ENCODE measurements at places on chromosomes 11 and 22. TPM values are rescaled to one million over a fixed set of nuclear protein-coding genes. Genes with fewer than 3 reads are reported as not detected.

DNA sequence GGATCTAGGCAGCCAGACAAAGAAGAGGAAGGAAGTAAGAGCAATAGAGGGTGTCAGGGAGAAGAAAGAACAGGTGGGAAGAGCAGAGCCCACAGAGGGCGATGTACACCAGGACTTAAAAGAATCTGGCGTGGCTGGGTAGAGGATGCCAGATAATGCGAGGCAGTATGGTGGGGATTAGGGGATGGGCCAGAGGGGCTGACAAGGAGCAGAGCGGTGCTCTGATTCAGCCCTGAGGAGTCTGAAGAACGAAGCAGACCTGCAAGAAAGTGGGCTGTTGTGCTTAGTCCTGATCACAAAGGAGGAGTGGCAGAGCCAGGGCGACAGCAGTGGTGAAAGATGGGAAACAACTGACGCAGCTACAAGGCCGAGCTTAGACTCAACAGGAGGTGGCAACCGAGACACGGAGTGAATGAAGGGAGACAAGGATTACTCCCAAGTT is 163.7 kb downstream of the LARGE1 start:
- no peaks in the 10 kb centered on the region for H3K4me1 ChIP-seq
- H3K27ac ChIP-seq = no peak overlapping the region
- no peaks in the 10 kb centered on the region for H3K36me3 ChIP-seq
- H3K4me3 ChIP-seq = no peak overlapping the region
- no peak for DNase-seq

- H3K4me1 ChIP-seq = no peaks in the 10 kb centered on the region
- no peaks in the 10 kb centered on the region for H3K36me3 ChIP-seq
- no peak overlapping the region for H3K27ac ChIP-seq
- H3K4me3 ChIP-seq = no peak overlapping the region
Measured at GRCh38 chr11:126384449-126385070, 29.1 kb downstream of the ST3GAL4 start.

DNA sequence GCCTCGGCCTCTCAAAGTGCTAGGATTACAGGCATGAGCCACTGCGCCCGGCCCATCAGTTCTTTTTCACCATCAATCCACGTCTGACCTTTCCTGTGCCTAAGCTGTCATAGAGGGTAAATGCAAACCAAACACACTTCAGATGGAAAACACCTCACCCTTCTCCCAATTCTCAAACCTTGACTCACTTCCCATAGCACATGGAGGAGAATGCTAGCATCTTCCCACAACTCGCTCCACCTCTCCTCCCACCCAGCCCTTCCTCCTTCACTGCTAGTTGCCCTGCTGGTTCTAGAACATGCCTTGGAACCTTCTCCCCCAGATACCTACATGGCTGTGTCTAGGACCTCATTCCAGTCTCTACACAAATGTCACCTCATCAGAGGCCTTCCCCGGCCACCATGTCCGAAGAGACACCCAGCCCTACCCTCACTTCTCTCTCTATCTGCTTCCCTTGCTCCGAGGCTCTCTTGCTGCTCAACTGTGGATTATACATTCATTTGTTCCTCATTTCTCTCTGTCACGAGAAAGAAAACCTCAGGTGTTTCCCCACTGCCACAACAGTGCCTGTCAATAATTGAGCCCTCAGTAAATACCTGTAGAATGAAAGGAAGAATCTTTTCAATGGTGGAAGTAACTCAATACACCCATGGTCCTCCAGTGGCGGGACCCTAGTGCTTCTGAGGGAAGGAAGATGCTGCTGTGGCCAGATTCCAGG is 21.3 kb upstream of the NCF4 start:
- no peak overlapping the region for H3K27ac ChIP-seq
- H3K27me3 ChIP-seq = peaks cover 6% of the 10 kb centered on the region
- no peaks in the 10 kb centered on the region for H3K36me3 ChIP-seq
- no peaks in the 10 kb centered on the region for H3K4me1 ChIP-seq

- peaks cover 14% of the 10 kb centered on the region for H3K4me1 ChIP-seq
- H3K27ac ChIP-seq = no peak overlapping the region
- no peaks in the 10 kb centered on the region for H3K36me3 ChIP-seq
Measured at GRCh38 chr11:72635309-72635915, 38.8 kb downstream of the PDE2A start.

DNA sequence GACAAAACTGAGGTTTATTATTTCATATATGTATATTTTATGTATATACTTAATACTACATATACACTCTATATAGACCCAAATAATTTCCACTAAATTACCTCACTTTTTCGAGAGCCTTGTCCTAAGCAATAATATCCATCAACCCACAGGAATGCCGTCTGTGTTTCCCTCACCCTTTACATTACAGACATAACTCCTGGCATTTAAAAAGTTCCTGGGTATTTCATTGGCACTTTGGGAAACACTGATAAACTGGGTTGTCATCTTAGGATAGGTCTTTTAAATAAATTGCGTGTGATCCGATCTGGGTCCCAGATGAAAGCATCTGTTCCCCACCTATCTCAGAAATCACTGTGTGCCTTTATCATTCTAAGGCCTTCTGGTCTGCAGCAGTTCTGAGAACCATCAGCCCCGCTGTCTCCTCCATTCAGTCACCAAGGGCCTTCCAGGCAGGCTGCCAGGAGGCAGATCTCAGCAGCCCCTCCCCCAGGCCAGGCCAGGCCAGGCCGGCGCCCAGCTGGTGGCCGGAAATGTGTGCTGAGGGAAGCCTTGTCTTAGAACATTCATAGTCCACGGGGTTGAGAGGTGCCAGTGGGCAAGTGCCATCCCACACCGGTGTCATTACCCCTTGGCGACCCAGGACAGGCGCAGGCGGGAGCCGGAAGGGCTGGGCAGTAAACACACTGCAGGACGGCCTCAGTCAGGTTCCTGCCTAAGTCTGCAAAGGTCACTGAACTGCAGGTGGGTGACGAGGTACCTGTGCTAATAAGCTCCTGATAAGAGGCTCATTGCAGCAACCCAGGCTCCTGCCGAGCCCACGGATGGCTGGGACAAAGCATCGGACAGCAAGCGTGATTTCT is 3.3 kb downstream of the FGF19 start:
- no peaks in the 10 kb centered on the region for H3K36me3 ChIP-seq
- peak; percentile 25 for DNase-seq
- no peak overlapping the region for H3K4me3 ChIP-seq
- no peak overlapping the region for H3K27ac ChIP-seq
- H3K27me3 ChIP-seq = peaks cover 35% of the 10 kb centered on the region

DNA sequence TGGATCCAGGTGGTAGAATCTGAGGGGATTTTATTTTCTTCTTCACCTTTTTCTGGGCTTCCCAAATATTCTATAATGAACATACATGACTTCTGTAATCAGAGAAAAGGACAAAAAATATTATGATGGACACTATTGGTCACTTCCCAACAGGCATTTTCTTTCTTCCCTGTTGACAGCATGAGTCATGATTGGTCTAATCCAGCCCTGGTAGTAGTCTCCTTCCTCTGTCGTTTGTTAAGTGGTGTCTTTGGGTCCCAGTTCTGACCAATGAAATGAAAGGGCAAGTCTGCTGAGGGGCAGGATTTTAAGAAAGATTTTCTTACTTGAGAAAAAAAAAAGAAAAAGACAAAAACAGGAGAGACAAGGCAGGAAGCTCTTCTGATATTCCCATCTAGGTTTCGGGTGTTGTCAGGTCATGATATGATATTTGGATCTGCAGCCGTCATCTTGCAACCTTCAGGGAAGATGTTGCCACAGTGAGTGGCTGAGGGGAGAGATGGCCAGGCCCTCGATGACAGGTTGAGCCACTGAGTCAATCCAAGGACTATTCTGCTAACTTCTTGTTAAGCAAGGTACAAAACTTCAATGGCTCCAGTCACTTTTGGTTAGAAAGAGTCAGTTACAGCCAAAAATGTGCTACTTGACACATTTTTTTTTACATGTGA is 23.3 kb upstream of the PLEKHB1 start:
- no peak for DNase-seq
- H3K4me3 ChIP-seq = no peak overlapping the region
- H3K36me3 ChIP-seq = no peaks in the 10 kb centered on the region
- H3K27me3 ChIP-seq = peaks cover 12% of the 10 kb centered on the region
- peaks cover 3% of the 10 kb centered on the region for H3K4me1 ChIP-seq
- no peak overlapping the region for H3K27ac ChIP-seq

DNA sequence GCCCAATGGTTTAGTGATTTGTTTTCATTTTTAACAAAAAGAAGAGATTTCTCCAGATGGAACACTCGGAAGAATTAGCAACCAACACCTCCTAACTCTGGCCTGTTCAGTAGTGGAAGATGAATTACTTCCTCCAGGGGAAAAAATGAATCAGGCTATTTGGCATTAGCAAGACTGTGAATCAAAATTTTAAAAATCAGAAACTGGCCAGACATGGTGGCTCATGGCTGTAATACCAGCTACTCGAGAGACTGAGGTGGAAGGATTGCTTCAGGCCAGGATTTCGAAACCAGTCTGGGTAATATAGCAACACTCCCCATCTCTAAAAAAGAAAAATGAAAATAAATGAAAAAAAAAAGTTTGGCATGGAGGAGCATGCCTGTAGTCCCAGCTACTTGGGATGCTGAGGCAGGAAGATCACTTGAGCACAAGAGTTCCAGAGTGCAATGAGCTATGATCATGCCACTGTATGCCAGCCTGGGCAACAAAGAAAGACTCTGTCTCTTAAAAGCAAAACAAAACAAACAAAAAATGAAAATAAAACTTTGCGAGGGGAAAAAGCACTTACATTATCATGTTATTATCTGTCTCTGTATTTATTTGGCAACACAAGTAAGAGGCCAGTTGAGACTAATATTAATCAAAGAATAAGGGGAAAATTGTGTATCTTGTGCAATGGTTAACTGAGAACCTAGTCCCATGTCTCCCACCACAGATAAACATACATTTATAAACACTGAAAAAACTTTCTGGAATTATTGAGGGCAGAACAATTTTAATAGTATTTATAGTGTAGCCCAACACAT is 796.3 kb upstream of the ANO3 start:
- H3K36me3 ChIP-seq = no peaks in the 10 kb centered on the region
- H3K4me3 ChIP-seq = no peak overlapping the region
- DNase-seq = peak; percentile 0
- no peaks in the 10 kb centered on the region for H3K4me1 ChIP-seq

DNA sequence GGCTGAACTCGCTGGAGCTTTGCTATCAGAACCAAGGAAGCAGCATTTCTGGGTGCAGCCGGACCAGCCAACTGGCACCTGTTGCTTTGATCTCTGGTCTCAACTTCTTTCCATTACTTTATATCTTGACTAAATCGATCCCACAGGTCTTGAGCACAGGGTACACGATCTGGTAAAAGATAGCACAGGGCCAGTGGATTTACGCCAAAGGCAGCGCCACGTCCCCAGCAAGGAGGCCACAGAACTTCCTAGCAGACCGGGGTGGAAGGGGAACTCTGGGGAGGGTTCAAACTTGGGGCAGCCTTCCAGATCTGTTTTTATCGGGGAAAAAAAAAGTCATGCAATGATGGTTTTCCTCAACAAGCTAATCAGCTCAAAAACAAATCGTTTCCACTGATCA is 14.0 kb downstream of the VPS37C start:
- H3K36me3 ChIP-seq = no peaks in the 10 kb centered on the region
- no peak overlapping the region for H3K4me3 ChIP-seq
- peaks cover 1% of the 10 kb centered on the region for H3K4me1 ChIP-seq
- H3K27ac ChIP-seq = no peak overlapping the region

GRCh38 chr11:114826910-114827442 is 148.6 kb downstream of the NXPE2 start:
- H3K4me1 ChIP-seq = no peaks in the 10 kb centered on the region
- DNase-seq = no peak
- no peaks in the 10 kb centered on the region for H3K36me3 ChIP-seq
- H3K27ac ChIP-seq = no peak overlapping the region

- no peaks in the 10 kb centered on the region for H3K27me3 ChIP-seq
- H3K4me3 ChIP-seq = no peak overlapping the region
- peaks cover 5% of the 10 kb centered on the region for H3K4me1 ChIP-seq
- DNase-seq = no peak
- no peak overlapping the region for H3K27ac ChIP-seq
Measured at GRCh38 chr11:24593332-24593731, 96.5 kb downstream of the LUZP2 start.

- H3K4me3 ChIP-seq = peak overlapping the region; percentile 44
- DNase-seq = peak; percentile 27
Measured at GRCh38 chr11:124758355-124759265, 3.5 kb downstream of the ESAM start.

- H3K27ac ChIP-seq = no peak overlapping the region
- DNase-seq = no peak
- no peak overlapping the region for H3K4me3 ChIP-seq
Measured at GRCh38 chr11:34284156-34284555, 73.7 kb downstream of the ABTB2 start.

DNA sequence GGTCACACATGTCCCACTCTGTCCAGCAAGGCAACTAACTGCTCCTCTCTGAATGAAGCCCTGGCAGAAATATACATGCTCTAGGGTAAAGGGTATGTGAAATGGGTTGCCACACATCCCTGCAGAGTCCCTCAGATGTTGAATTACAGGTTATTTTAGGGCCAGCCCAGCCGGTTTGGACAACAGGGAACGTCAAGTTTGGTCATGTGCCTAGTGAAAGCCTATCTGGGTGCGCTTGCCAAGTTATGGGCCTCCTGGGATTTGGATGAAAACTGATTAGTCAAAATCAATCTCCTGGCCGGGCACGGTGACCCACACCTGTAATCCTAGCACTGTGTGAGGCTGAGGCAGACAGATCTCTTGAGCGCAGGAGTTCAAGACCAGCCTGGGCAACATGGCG is 10.4 kb downstream of the AP1B1 start:
- H3K36me3 ChIP-seq = peaks cover 5% of the 10 kb centered on the region
- H3K27me3 ChIP-seq = no peaks in the 10 kb centered on the region
- H3K4me1 ChIP-seq = peaks cover 3% of the 10 kb centered on the region
- H3K4me3 ChIP-seq = no peak overlapping the region

GRCh38 chr11:77244277-77245027 is 57.0 kb downstream of the GDPD4 start:
- no peak overlapping the region for H3K4me3 ChIP-seq
- DNase-seq = peak; percentile 86

DNA sequence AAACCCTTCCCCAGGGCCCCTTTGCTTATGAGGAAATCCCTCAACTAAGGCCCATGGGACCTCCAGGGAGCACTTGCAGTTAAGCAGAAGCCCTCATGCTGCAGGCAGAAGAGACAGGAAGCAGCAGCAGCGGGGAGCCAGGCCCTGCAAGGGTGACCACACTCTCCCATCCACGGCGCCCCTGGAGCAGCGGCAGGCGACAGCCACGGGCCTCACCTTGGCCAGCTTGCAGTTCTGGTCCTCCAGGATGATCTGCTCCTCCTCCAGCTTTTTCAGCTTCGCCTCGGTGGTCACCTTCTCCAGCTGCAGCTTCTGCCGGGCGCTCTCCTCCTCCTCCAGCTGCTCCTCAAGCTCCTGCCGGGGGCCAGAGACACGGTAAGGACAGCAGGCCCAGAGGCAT is 47.0 kb downstream of the APOL1 start:
- H3K27ac ChIP-seq = no peak overlapping the region
- no peaks in the 10 kb centered on the region for H3K27me3 ChIP-seq
- no peak overlapping the region for H3K4me3 ChIP-seq
- H3K4me1 ChIP-seq = peaks cover 16% of the 10 kb centered on the region
- DNase-seq = no peak

Gene TKFC
- total RNA-seq = 23.9 TPM

Gene PGGHG
- 25.1 TPM for total RNA-seq

Gene ARHGEF17
- 59.7 TPM for total RNA-seq

Gene KCNJ1
- 0.14 TPM for total RNA-seq

Gene DCUN1D5
- total RNA-seq = 67.7 TPM

Gene PATE2
- not detected for total RNA-seq

Gene ARFIP2
- 71.8 TPM for total RNA-seq

Gene CD44
- 148 TPM for total RNA-seq

Gene ATXN10
- total RNA-seq = 189 TPM

Gene IL10RA
- total RNA-seq = 0.12 TPM

Gene MEN1
- total RNA-seq = 26.0 TPM

Gene SYNGR1
- total RNA-seq = 12.0 TPM

All from astrocyte (in vitro differentiated cells and primary cell).